Lower leg skin (tissue), 4 donors: ENCODE measurements at places on chromosomes 12 and 14.

DNA sequence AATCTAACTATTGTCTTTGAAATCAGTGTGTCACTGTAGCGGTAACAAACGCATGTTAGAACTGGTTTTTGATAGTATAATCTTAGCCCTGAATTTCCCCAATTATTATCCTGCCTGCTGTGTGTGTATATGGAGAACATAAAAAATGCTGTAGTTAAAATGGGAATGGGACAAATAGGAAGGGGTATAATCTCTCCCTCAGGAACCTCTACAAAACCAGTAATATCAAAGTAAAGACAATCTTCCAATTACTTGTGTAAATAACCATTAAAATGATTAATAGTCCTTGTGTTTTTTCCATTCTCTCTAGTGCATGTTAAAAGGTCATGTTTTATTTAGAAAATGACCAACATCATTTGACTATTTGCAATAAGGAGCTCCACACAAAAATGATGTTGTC is 200.1 kb upstream of the TMTC1 start:
- DNase-seq: no peak

- DNase-seq: no peak
These were observed 815 bp downstream of the COQ10A start for GRCh38 chr12:56267443-56268071.

GRCh38 chr12:67909091-67909531 is 80.1 kb upstream of the IFNG-AS1 start:
- no peak for DNase-seq

- DNase-seq: no peak
These were observed 144.0 kb downstream of the SPTSSA start for GRCh38 chr14:34318014-34318413.

DNA sequence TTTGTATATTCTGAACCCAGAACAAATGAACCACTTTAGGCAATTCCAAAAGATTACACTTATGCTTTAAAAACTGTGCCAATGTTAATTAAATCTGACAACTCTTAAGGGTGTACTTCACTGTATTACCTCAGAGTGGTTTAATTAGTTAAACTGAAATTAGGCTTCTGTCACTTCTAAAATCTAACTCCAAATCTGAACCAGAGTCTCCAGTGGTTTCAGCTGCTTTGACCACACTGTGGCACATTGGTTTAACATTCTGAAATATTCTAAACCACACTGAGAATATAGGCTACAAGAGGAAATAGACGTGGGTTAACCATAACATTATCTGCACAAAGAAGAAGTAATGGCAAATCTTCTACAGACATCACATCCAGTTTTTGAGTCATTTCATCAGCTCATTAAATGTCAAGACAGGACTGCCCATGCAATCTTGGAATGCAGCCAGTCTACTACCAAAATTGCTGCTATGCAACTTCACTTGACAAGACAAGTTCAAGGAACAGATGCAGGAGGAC is 94.8 kb downstream of the LRP6 start:
- DNase-seq: no peak

GRCh38 chr14:99677231-99678140 is 6.6 kb upstream of the CYP46A1 start:
- no peak for DNase-seq

GRCh38 chr12:132438726-132439125 is 51.2 kb upstream of the FBRSL1 start:
- no peak for DNase-seq

DNA sequence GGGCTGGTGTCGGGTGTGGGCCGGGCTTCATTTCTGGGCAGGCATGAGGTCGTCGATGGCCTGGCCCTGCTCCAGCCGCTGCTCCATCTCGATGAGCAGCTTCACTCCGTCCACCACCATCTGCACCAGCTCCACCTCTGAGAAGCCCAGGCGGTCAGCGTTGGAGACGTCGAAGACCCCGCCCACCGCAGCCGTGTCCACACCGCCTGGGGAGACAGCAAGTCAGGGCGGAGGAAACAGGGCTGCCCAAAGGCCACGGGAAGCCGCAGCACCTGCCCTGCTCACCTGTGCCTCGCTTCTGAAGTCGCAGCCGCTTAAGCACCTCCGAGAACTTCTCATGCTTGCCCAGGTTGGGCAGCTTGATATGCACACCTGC is 2.8 kb downstream of the CKB start:
- DNase-seq: no peak

DNA sequence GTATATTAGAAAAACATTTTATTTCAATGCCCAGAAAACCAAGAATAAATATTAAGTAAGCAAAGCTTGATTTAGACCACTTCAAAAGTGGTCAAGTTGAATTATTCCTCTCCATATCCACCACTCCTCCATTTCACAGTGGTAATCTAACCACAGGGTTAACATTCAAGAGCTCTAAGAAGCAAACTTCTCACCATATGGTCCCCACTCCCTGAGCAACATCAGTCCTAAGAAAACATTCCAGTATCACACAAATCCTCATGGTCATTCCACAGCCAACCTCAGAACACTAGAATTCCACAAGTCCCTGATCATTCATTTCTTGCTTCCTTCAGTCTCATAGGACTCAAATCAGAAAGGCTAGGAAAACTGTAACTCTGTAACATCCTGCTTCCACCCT is 47.9 kb downstream of the ST8SIA1 start:
- no peak for DNase-seq

DNA sequence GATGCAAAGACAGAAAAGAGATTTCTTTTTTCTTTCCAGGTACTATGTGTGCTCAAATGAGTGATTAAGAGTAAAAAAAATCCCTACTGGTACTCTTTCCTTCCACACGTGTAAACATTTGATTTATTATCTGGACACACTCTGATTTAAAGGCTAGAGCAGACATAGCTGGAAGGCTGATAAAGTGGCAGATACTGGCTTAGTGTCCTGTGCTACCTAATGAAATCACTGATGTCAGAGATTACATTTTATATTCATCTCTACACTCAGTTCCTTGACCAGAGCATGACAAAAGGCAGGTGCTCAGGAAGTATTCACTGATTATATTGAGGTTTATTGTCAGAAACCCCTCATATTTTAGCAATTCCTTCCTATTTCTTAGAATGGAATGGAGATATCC is 136.6 kb upstream of the SLC38A2 start:
- DNase-seq: no peak

DNA sequence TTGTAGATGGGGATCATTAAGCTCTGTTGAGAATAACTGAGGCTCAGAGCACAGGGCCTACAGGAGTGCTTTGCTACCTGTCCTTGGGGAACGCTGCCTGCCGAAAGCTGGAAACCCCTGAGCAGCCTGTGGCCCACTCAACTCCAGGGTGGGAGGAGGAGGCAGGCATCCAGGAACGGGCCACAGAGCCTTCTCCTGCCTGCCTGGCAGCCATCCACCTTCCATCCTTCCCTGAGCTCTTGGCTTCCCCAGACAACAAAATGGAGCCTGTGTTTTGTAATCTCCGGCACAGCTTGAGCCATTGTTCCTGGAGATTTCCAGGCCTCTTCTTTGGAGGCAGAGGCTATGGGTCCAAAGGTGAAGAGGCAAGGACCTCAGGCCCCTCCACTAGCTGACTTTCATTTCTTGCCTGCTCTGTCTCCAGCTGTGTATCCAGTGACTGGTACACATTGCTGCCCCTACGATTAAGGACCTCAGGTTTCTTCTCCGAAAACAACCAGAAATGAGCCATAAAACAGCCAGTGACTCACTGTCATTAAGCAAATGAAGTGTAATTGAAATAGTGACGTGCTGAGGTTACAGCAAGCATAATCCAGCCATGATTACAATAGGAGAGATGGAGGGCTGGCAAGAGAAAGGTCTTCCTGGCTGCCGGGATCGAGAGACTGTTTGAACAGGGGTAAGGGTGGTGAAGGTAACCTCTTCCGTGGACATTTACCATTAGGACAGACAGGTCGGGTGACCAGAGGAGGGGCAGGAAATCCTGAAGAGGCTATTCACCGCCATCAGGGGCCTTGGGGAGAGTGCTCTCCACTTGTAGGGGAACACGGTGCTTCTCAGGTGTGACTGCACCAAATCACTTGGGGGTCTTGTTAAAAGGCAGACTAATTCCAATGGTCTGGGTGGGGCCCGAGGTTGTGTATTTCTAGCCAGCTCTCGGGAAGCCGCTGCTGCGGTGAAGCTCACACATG is 56.3 kb upstream of the KCNA5 start:
- DNase-seq: no peak

DNA sequence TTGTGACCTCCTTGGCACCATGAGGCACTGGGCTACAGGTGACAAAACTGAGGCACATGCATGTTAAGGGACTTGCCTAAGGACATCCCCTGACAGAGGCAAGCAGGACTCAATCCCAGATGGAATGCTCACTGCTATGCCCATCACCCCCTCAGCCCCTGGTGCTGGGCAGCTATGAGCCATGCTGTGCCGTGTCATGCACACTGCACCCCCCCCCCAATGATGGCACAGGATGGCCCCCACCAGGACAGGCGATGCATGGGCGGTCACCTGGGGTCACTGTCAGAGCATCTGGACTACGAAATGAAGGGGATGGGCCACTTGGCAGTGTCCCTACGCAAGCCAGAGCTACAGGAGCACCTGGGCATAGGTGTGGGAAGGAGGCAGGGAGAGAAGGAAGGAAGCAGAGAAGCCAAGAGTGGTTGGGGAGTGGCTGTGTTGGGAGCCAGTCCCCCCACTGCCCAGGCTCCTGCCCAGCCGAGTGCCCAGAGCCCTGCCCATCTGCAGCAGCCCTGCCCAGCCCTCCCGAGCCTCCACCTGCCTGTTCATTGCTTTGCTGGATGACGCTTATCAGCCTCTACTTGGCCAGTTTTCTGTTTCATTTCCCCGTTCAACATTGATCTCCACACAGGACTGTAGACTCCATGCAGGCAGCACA is 84.9 kb upstream of the DIO3 start:
- DNase-seq: peak; percentile 61

DNA sequence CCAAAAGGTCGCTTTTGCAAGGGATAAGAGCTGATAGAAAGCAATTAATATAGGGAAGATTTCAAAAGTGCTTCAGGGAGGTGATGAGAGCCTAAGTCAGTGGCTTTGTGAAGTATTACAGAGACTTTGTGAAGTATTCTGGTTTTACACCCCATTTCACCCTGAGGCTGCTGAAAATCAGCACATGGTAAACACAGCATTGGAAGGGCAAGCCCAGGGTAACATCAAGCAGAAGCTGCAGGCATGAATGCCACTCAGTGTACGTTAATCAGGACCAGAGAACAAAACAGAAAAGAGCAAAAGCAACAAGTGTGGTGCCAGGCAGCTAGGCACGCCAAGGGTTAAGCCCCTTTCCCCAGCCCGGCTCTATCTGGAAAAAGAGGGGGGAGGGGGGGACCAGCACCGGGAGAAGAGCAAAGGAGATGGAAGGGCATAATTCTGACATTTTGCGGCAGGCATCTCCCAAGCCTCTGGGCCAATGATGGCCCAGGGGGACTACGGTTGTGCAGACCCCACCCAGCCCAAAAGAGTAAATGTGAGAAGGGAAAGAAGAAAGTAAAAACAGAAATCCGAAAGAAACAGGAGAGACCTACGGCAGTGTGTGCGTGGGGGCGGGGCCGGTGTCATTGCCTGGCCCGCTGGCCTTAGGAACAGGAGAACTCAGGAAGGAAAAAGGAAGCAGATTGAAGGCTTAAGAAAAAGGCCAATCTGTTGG is 58.9 kb downstream of the DHRS2 start:
- no peak for DNase-seq

GRCh38 chr12:56980268-56980667 is 22.9 kb upstream of the RDH16 start:
- DNase-seq: no peak

- no peak for DNase-seq
These were observed 48.2 kb upstream of the MAP3K9 start for GRCh38 chr14:70857496-70857890.

- no peak for DNase-seq
These were observed 90.8 kb downstream of the EPS8 start for GRCh38 chr12:15698377-15698871.

GRCh38 chr12:121516437-121517011 is 64.3 kb downstream of the KDM2B start:
- no peak for DNase-seq

GRCh38 chr14:67917006-67917405 is 97.4 kb downstream of the RAD51B start:
- DNase-seq: no peak

- DNase-seq: no peak
These were observed 36.1 kb downstream of the CRY1 start for GRCh38 chr12:107057071-107057834.

DNA sequence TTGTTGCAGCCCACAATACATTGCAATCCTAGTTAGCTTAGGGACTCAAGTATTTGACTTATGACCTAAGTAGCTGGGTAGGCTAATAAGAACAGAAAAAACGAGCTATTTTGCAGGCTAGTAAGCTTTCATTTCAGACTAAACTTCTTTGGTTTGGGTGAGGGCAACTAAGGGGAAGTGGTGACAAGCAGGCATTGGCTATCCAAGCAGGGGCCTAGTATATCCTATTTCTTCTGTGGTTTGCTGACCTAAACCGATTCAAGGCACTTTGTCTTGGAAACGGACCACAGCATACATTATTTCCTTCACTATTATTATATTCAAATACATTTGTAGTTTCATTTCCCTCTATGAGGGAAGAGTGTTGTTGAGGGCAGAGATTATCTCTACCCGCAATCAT is 21.6 kb upstream of the SLC5A8 start:
- no peak for DNase-seq

DNA sequence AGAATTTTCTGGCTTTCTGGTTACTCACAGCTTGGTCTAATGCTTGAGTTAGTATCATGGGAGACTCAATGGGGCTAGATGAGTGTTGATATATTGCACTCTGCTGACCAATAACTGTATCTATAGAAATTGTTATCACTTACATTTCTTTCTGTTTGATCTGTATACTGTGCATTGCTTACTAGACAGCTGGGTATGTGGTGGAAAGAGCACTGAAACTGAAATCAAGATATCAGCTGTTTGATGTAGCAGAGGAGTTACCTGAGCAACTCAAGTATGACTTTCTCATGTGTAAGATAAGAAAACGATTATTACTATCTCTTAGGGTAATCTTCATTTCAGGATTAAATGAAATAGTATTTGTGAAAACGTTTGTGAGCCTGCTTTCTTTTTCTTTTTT is 183.0 kb downstream of the SLC15A5 start:
- DNase-seq: no peak

- no peak for DNase-seq
These were observed 154.3 kb upstream of the CCND2 start for GRCh38 chr12:4119157-4119761.

- DNase-seq: no peak
These were observed 210.7 kb upstream of the PWP1 start for GRCh38 chr12:107474639-107475539.

DNA sequence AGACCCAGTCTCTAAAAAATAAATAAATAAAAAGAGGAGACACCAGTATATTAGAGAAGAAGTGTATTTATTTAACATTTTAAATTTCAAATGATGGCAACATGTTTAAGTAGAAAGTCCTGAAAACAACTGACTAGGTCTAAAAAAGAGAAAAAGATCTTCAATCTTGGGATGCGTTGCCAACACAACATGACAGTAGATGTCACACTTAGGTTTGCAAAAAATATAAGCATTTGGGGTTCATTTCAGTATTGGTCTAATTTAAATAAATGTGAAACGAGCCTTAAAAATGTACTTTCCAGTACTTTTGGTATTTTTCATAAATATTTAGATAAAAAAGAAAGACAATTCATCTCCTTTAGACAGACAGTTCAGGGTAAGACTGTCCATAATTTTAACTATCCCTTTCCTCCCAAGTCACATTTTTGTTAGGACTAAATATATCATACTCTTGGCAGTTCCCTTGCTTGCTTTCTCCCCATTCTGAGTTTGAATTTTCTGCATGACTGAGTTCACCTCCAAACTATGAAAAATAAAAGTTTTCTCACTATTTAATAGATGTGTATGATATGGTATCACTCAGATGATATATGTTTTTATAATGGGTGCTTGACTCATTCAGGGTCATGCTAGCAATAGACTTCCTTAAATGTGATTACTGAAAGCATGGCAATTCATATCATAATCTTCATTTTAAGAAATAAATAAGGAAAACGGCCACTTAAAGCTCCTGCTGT is 4.3 kb downstream of the C14orf93 start:
- no peak for DNase-seq
